RCC 7860 (cell line): ENCODE measurements at places on chromosomes 11 and 22.

DNA sequence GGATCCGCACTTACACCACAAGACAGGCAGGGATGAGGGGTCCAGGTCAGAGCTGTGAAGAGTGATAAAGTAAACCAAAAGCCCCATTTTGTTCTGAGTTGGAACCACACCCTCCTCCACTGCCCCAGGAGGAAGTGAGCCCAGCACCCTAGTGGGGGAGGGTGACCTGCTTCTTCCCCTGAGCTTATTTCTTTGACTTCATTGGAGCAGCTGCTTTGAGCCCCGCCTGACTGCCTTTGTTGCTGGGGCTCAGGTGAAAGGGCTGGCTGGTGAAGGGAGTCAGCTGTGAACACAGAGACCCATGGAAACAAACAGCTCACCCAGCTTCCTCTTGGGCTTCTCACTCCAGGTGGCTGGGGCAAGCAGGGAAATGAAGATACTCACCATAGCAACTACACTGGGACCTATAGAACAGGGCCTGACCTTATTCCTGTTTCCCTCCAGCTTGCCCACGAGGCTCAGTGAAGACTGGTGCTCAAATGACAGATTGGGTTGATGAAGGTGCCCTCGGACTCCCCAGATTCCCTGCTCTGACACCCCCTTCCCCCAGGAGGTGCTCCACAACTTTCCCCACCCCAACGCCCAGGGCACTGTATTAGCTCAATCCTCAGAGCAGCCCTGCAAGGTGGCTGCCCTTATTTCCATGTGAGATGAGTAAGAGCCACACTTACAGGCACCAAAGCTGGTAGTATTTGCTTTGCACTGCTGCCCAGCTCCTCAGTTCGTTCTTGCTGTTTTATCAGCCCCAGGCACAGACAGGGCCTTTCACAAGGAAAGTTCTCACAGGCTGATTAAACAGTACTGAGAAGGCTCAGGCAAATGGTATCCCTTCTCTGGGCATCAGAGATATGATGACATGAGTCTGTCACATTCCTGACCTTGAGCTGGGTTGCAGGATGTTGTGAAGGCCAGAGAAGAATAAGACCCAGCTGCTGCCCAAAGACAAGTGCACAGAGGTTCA is 2.4 kb downstream of the UCP2 start:
- no peak for DNase-seq

GRCh38 chr22:40679964-40680818 is 907 bp downstream of the MCHR1 start:
- DNase-seq: no peak

DNA sequence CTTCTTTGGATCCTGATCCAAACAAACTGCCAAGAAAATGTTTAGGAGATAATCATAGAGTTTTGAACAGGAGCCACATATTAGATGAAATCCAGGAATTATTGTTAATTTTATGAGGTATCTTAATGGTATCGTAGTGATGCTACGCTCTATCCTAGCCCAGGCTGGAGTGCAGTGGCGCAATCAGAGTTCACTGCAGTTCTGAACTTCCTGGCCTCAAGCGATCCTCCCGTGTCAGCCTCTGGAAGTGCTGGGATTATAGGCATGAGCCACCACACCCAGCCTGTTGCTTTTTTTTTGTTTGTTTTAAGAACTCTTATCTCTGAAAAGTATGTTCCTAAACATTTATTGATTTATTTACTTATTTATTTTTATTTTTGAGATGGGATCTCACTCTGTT is 2.4 kb downstream of the GSTT4 start:
- DNase-seq: no peak

GRCh38 chr11:87036756-87037449 is 831 bp upstream of the TMEM135 start:
- no peak for DNase-seq

DNA sequence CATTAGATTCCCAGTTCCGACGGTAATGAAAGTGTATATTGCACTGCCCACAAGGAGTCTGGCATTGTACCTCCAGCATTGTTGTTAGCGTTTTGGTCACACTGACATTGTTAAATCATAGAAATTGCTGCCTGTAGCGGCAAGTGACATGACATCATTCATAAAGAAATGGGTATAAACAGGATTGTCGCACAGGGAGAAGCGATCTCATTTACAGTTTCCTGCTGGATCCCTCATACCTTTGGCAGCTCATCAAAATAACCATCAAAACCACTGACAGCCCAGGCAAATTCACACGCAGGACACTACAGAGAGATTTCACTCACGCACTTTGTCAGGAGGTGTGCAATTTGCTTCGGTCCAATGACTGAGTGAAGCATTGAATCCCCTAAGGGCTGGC is 3.5 kb downstream of the HTR3B start:
- DNase-seq: no peak

- no peak for DNase-seq
Observed at GRCh38 chr11:36330411-36330810, 34.3 kb downstream of the PRR5L start.

DNA sequence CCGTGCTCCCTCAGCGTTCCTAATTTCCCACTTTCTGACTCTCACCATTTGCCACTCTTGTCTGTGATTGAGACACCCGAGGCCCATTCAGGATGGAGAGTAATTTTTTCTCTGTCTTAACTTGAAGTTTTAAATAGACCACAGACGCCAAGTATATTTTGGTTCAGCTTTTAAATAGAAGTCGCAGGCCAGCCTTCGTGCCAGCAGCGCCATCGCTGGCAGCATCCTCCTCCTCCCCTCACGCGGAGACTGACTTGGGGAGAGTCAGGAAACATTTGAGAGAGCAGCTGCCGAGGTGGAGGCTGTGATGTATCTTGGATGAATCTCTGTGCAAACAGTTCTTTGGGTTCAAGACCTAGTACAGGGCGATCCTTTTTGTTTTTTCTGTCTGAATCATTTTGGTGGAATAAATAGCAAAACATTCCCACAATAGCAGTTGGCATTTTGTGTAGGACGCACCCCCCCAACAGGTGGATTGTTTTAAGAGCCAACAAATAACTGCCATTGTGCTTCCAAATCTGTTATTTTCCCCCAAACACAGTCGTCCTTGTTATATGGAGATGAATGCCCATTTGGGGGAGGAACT is 889 bp upstream of the DMC1 start:
- no peak for DNase-seq

- no peak for DNase-seq
Observed at GRCh38 chr11:123800036-123800435, 6.1 kb downstream of the OR6M1 start.

DNA sequence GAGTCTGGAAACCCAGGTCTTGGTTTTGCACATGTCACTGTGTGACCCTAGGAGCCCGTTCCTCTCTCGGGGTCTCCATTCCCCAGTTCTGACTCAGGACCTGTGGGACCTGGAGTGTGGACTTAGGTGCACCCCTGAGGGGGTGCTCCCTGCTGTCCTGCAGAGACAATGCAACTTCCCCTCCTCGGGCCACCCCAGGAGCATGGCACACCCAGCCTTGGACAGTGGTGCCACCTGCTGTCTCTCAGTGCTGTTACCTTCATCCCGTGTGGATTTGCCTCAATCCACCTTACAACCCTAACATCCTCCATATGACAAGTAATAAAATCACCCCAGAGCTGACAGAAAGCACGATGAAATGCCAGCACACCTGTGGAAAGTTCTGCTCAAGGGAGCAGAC is 27.5 kb upstream of the CRYBB3 start:
- no peak for DNase-seq

GRCh38 chr11:106208760-106209159 is 131.3 kb downstream of the AASDHPPT start:
- DNase-seq: no peak

- DNase-seq: peak; percentile 79
Observed at GRCh38 chr11:132886335-132886734, 646.0 kb downstream of the OPCML start.

DNA sequence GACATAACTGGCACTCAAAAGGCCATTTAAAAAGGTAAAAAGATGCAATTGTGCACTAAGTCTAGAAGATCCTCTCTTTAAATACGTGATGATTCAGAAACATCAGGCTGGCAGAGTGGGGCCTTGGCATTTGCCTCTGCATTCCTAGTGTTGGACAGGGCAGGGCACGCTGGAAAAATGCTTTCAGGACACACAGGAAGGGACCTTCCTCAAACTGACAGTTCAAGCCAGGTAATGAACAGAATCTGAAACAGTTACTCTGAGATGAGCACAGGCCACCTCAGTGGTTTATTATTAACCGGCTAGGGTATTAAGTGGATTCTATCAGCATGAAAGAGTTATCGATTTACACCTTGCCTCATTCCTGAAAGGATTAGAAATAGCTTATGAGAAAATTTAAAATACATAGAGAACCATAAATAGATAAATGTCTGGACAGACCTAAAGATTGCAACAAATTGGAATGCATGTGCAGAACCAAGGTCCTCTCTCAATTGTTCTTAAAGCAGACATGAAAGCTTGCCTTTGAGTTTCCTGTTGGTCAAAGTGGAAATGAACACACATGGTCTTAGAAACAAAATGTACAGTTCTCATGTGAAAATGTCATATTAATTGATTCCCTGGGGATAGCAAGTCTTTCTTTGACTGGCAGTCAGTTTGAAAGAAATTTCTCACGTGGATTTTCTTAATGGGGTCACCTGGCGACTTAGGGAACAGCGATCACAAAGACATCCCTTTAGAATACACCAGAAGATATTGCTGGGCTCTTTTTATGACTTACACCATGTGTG is 21.5 kb upstream of the CSNK2A3 start:
- DNase-seq: no peak

- DNase-seq: peak; percentile 83
Observed at GRCh38 chr11:1827095-1827813, 7.5 kb upstream of the SYT8 start.

GRCh38 chr11:83241291-83241946 is 44.7 kb downstream of the CCDC90B start:
- peak; percentile 52 for DNase-seq

DNA sequence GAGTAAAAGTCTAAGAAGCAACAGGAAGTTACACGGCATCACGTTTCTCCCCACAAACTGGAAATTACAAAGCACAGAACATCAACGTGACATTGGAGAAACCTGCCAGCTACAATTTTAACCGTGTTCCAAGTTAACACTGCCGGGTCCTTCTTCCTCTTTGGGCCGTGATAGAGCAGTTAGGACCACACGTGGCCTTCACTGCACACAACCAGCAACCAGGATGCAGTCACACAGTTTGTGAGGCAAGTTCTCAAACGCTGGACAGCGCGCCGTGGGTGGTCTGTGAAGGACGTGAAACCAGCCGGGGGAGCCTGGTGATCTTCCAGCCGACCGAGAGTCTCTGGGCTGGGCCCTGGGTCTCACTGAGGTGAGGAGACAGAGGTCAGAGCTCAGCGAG is 14.6 kb downstream of the C11orf21 start:
- DNase-seq: no peak

- DNase-seq: no peak
Observed at GRCh38 chr11:3087373-3087772, 30.1 kb upstream of the CARS1 start.

GRCh38 chr11:6228520-6228919 is 5.9 kb downstream of the FHIP1B start:
- no peak for DNase-seq

GRCh38 chr11:108278546-108278945 is 55.7 kb downstream of the ATM start:
- no peak for DNase-seq

GRCh38 chr11:110160016-110160415 is 66.8 kb downstream of the ZC3H12C start:
- peak; percentile 38 for DNase-seq

- DNase-seq: no peak
Observed at GRCh38 chr11:64395545-64396078, 36.6 kb downstream of the RPS6KA4 start.

GRCh38 chr11:117100556-117100955 is 2.3 kb upstream of the SIK3 start:
- no peak for DNase-seq

GRCh38 chr11:63937713-63938478 is 906 bp upstream of the NAA40 start:
- DNase-seq: no peak

GRCh38 chr11:16186680-16187079 is 169.7 kb downstream of the SOX6 start:
- no peak for DNase-seq

DNA sequence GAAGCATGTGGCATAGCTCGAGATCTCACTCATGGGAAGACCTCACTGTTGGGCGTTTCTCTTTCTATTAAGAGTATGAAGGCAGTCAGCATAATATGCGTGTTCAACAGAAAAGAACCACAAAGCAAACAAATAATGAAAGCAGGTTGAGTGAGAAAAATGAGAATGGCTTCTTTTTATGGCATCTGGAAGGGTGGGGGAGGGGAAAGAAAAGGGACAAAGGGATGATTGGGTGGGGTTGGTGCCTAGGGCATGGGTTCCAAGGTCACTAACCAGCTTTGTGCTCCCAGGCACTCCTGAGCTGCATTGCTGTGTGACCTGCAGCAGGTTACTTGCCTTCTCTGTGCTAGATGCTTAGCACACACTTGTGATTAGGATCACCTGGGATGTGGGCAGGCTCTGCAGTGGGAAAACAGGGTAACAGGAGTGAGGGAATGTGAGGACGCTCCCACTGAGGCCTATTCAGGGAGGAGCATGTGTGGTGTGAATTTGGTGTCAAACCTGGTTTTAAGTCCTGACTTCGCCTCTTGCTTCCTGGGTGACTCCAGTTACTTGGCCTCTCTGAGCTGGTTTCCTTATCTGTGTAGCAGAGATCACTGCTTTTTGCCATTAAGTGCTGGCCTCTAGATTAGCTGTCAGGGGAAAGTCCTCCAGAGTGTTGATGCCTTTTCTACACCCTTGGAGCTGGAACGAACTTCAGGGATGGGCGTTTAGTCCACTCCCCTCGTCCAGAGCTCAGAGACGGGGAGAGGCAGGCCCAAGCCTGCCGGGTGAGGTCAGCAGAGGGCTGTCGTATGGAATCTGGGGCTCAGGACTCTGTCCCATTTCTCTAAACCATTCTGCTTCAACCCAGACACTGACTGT is 74.8 kb downstream of the KIAA1671 start:
- DNase-seq: no peak

DNA sequence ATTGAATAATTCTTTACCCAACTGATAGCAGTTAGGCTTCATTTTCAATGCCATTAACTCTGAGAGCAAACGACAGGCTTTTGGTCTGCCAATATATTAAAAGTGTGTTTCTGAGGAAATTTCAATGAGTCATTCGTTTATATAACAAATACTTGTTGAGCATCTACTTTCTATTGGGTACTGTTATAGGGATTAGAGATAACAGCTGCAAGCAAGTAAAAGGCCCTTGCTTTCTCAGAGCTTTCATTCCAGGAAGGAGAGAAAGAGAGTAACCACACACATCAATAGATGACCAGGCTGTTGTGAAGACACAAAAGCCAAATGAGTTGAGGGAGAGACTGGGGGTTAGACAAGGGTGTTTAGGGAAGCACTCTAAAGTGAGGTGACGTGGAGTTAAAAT is 35.7 kb downstream of the CD44 start:
- no peak for DNase-seq

DNA sequence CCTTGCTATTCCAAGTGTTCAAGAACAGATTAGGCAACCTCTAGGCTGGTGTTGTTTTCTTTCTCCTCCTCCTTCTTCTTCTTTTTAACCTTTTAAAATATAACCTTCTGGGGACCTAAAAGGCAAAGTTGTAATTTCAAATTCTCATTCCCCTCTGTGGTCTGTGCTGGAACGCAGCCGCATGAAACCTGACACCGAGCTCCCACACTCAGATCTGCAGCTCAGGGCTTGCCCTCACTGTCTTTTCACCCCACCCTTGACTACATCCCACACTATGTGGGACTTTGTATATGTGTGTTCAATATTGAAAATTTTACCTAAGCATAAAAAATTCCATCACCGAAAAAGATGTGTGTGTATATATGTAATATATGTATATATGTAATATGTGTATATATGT is 62.0 kb upstream of the ARHGAP42 start:
- no peak for DNase-seq

GRCh38 chr11:131662317-131662972 is 292.0 kb downstream of the NTM start:
- no peak for DNase-seq

GRCh38 chr11:45321669-45322068 is 35.5 kb upstream of the SYT13 start:
- DNase-seq: no peak
